ENCODE measurements at places on chromosomes 3 and 15.

DNA sequence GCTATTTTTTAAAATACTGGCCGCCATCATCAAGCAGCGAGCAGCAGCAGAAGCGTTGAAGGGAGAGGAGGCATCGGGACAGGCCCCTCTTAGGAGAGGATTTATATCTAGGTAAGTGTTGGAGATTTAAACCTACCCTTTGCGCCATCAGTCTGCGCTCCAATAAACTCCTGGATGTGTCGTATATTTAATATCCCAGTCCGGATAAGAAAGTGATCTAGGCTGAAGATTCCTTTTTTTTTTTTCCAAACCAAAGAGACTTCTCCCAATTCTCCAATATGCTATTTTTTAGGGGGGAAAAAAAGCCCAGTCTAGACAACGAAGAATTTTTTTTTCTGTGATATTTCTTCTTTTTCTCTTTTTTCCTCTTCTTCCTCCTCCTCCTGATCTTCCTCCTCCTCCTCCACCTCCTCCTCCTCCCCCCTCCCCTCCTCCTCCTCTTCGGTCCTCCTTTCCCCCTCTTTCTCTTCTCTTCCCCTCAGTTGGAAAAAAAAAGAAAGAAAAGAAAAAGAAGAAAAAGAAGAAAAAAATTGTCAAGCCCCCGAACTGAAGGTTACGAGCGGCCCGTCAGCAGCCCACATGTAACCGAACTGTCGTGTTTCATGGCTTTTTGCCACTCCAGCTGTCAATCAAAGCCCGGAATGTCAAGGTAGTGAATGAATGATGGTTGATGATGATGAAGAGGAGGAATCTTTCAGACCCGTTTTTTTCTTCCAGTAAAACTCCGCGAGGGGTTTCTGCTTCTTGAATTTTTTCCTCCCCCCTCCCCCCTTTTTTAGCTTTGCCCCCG is 835 bp downstream of the MEIS2 start:
- DNase-seq, result peak; percentile 82

DNA sequence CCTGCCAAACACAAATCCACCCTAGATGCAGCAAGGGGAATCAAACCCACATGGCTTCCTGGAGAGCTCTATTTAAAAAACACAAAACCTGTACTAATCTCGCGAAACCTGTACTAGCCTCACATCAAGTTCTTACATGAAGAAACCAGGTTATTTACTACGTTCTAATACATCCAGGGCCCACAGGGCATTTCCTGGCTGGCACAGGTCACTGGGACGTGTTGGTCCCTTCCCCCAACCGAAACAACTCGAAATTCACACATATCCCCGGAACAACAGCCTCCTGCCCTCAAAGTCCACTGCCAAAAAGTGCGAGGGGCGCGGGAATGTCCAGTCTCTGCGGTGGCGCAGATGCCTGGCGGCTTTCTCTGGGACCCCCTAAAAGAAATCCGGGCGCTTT is 955 bp downstream of the CDCP1 start:
- no peak for DNase-seq

- no peak for DNase-seq
Observed at GRCh38 chr3:52541050-52541449, 4.6 kb downstream of the UQCC5 start.

- DNase-seq, result peak; percentile 76
Observed at GRCh38 chr3:9231006-9231405, 18.4 kb downstream of the SRGAP3 start.

DNA sequence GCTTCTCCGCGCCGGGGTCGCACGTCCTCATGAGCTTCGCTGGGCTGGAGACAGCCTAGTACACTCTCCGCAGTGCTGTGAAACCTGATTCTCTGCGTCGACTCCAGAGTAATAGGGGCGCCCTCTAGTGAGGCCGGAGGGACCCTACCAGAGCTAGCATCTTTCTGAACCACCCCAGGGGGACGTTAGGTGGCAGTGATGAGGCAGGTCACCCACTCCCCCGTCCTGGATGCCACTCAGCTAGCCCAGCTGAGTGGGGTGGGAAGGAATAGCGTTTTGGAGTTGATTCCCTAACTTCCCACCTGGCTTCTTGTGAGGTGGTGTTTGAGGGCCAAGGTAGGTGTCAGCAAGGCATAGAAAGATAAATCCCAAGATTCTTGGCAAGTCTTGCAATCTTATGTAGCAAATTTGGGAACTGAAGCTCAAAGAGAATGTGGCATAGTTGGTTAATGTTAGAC is 4.0 kb downstream of the DUOXA2 start:
- peak; percentile 98 for DNase-seq

DNA sequence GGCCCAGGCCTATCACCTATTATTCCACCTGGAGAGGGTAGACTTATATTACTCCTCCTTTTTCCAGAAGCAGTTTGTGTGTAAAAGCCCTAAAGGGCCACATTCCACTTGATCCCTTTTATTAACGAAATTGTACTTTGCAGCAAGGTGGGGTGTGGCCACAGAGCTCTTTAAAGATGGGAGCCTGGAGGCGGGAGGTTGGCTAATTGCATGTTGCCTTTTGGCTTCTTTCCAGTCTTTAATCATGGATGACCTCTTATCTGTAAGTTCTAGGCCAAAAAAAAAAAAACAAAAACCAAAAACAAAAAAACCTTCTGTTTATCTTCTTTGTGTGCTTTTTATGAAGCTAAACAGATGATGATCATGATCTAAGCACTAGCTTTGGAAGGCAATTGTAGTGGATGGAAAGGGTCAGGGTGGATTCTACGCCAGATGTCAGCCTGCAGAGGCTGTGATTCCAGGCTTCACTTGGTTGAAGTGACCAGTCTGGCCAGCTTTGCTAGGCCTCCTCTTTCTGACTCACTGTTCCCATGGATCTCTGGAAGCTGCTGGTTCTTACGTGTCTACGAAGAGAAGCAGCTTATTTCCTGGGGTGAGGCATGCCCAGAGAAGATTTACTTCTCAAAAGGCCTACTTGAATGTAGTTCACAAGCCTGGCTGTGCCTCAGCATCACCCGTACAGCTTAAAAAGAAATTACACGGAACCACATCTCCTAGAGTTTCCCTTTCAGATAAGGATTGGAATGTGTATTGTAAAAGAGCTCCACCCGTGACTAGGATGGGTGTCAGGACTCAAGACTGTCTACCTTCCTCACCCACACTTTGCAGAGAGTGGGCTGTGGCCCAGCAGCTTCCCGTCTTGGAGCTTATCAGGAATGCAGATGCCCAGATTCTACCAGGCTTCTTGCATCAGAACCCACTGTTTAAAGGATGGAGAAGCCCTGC is 330.9 kb upstream of the C2CD4B start:
- DNase-seq, result no peak

DNA sequence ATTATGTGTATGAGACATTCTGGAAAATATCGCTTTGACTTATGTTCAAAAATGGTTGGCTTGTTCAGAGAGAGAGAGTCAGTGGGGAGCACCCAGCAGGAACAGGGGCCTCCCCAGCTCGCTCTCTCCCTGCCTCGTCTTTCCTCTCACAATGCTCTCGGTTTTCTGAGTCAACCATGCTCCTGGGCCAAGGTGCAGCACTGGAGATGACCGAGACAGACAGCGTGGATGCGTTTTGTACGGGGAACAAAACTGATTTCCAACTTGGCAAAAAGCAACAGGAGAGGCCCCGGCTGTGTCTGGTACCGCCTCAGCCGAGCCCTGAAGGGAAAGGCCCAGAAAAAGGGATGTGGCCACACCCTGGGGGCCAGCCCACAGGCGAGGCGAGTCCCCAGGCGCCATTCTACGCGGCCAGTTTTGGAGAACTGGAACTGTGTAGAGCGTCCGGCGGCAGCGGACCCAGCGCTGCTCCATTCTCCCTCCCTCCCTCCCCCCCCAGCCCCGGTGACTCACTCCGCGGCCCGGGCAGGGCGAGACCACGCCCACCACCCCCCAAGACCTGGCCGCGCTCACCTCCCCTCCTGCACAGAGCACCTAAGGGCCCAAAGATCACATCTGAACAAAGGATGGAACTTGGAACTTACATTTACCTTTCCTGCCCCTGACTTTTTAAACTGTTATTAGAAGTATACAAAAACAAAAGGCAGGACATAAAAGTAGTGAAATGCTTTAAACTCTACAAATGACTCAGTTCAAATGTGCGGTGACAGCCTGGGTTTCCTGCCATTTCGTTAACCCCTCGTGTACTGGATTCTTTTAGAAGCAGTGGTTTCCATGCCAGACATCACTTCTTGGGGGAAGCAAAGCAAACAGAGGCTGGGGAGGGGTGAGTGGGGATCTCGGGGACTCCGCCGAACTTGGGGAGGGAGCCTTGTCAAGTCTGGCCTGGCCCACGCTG is 12.7 kb downstream of the ATP10A start:
- peak; percentile 71 for DNase-seq

- DNase-seq, result no peak
Observed at GRCh38 chr3:126098391-126098858, 14.5 kb upstream of the SLC41A3 start.

DNA sequence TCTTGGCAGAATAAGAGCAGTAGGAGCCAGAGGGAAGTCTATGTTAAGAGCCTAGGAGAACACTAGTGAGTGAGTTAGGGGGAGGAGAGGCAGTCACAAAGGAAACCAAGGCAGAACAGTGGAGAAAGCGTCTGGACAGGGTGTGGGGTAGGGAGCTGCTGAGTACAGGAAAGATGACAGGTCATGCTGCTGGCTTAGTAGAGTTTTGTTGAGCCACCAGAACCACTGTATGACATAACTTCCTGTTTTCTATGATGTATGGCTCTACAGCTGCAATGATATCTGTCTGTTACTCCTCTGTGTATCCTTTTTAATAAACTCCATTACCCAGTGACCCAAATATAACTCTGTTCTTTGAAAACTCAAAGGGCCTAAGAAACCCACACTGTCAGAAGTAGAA is 10.6 kb upstream of the STT3B start:
- DNase-seq, result no peak

DNA sequence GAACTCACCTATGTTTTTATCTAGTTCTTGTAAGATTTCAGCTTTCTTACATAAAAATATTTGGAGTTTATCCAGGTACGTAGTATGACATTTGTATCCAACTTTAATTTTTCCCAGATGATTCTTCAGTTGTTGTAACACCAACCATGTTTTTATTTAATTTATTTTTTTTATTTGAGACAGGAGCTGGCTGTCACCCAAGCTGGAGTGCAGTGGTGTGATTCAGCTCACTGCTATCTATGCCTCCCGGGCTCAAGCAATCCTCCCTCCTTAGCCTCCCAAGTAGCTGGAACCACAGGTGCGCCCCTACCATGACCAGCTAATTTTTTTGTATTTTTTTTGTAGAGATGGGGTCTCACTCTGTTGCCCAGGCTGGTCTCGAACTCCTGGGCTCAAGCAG is 6.6 kb downstream of the XYLB start:
- DNase-seq, result no peak

DNA sequence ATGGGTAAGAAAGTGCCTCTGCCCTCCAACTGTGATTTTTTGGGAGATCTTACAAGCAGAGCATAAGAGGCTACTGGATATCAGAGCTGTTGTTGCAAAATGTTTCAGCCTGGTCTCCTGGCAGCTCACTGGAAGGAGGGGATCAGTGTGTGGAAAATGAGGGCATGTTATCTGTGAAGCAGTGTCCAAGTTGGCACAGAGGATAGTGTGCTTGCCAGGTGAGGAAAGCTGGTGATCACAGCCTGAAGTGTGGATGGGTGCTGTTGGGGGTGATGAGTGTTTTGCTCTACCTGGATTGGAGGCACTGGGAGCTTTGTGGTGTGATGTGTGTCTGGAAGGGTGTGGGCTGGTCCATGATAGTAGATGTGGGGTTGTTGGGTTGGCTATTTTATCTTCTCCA is 69.3 kb downstream of the MCTP2 start:
- DNase-seq, result no peak

DNA sequence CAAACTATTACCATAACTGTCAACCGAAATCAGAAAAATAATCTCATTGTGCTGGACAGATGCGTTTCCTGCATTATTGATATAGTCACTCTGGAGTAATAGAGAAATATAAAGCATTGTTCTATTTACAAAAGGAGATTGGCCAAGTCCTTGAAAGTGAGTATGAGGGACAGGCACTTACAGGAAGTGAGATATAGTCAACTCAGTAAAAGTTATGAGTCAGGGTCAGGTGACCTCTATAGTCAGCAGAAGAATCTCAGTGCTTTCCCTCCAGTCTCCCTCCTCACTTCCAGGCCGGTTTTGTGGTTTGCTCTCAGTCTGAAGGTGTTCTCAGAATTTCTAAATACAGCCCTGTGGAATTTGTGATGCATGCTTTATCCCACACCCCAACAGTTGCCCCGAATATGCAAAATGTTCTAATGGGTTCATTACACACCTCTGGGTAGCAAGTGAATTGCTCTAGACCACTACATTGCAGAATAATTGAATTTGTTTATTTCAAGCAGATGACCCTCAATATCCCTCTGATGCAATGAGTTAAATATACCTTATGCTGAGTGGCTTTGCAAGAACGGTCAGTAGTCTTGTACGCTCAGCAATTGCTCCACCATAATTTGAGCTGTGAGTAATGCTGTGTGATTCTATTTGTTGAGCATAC is 787.7 kb downstream of the MCTP2 start:
- DNase-seq, result peak; percentile 4

DNA sequence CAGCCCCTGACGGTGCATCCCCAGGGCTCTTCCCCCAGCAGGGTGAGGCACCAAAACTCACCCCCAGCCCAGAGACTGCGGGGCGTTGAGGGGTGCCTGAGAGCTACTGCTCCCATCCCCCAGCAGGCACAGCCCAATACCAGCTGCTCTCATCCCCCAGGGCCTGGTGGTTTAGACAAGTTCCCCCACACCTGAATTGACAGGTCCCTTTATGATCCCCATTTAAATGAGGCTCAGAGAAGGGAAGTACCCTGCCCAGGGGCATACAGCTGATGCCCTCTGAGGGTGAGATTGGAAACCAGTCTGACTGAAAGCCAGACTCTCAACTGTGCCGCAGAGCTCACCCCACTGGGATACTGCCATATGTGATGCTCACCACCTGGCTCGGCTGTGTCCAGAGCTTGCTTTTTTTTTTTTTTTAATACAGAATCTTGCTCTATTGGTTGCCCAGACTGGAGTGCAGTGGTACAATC is 20.1 kb downstream of the DUSP7 start:
- DNase-seq, result no peak

GRCh38 chr3:115325539-115325938 is 178.5 kb upstream of the ZBTB20 start:
- DNase-seq, result peak; percentile 73

DNA sequence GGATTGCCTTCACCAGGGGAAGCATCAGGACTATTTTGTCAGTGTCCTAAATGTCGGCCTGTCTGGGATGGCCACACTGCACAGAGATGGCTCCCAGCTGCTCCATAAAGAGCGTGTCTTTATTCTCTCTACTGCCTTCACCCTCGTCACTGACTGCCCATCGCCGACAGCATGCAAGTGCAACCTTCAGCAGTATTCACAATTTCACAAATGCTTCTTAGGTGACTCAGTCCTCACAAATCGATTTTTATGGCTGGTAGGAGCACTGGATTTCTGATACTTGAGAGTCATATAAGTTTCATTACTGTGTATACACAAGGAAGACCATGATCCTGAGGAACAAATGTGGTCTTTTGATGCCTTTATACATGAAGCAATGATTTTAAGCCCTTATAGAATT is 1.1 kb upstream of the SSUH2 start:
- DNase-seq, result no peak

DNA sequence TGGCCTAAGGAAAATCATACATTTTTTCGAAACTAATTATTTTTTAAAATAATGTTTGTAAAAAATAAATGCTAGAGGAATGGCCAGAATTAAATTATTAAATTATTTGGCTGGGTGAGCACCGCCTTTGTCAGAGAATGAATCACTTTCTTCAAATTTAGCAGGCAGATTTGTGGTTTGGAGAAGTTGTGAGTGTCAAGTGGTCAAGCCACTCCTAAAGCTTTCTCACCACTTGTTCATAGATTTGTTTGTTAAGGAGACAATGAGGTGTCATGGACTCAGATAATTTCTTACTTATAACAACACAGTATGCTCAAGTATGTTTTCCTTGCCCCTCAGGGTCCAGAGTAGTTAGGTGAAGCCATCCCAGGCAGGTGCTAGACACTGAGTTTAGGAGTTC is 196.2 kb downstream of the TUSC7 start:
- DNase-seq, result no peak

Data from eye (tissue), 1 donor.